ENCODE measurements at places on chromosomes 3 and 15. TPM values are rescaled to one million over a fixed set of nuclear protein-coding genes. Genes with fewer than 3 reads are reported as not detected.

DNA sequence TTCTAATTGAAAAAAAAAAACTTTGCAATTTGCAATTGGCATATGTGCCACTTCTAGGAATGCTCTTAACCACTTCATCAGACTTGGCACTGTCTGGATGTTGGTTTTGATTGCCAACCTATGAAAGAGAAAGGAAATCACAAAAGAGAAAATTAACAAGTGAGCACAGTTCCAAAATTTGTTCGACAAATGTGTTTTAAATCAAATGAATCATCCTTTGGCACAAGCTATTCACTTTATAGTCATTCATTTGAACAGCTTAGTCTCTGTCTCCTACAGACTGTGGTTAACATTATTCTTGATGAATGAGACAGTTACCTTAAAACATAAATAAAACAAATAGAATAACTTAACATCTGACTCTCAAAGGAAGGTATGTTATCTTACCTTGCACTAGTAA, 265.0 kb downstream of the EPHA3 start:
- DNase-seq = no peak

DNA sequence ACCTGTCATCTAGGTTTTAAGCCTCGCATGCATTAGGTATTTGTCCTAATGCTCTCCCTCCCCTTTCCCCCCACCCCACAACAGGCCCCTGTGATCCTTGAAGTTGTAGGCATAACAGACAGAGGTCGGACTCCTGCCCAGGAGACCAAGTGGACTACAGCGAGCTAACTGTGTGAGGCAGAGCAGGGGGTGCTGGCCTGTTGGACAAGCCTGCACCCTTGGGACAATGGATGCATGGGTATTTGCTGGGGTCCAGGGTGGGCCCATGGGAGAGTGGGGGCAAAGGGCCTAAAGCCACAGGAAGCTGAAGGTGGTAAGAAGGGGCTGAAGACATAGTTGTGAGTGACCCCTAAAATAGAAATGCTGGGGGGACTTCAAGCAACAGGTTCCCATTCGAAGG, 2.5 kb downstream of the PLCB2 start:
- no peak for DNase-seq

- DNase-seq = no peak
Measured at GRCh38 chr3:55752911-55753310, 265.8 kb upstream of the WNT5A start.

DNA sequence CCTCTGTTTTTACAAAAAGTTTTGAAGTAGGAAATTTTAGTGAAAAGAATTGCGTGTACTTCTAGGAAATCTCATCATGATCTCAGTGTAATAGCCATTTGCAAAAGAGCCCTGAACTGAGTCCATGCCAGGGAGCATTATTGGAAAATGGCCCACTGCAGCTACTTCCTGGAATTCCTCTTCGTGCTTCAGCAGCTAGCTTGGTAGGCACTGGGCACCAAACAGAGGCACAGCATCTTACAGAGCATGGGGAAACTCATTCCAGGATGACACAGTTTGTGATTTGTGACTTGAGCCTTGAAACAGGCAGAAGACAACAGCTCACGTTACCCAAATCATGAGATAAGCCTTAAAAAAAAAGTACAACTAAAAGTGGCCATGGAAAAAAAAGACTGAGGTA, 179.1 kb downstream of the WDR72 start:
- no peak for DNase-seq

The TGM5 gene
- not detected for total RNA-seq

- peak; percentile 89 for DNase-seq
Measured at GRCh38 chr3:177197727-177198460, 612 bp upstream of the TBL1XR1 start.

The ZNF860 gene
- 0.80 TPM for total RNA-seq

The SI gene
- total RNA-seq = 78.4 TPM

GRCh38 chr3:47877290-47877689, 74.4 kb downstream of the DHX30 start:
- DNase-seq = no peak

DNA sequence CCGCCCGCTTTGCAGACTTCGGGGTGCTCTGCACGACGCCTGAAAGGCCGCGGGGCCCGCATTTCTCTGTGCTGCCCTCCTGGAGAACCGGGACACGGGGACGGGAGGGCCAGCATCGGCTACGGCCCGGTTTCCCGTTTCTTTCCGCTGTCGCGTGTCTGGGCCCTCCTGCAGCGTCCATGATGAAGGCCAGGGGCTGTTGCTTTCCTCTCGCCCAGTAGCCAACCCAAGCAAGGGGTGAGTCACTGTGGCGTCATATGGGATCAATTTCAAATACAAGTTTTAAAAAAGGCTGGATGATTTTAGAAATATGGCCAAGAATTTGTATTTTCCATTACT, 435 bp downstream of the SLC35G2 start:
- DNase-seq = peak; percentile 13

The RAD51 gene
- total RNA-seq = 2.0 TPM

- DNase-seq = no peak
Measured at GRCh38 chr3:20648921-20649381, 462.9 kb upstream of the SGO1 start.

The CHRNA3 gene
- total RNA-seq = 2.3 TPM

DNA sequence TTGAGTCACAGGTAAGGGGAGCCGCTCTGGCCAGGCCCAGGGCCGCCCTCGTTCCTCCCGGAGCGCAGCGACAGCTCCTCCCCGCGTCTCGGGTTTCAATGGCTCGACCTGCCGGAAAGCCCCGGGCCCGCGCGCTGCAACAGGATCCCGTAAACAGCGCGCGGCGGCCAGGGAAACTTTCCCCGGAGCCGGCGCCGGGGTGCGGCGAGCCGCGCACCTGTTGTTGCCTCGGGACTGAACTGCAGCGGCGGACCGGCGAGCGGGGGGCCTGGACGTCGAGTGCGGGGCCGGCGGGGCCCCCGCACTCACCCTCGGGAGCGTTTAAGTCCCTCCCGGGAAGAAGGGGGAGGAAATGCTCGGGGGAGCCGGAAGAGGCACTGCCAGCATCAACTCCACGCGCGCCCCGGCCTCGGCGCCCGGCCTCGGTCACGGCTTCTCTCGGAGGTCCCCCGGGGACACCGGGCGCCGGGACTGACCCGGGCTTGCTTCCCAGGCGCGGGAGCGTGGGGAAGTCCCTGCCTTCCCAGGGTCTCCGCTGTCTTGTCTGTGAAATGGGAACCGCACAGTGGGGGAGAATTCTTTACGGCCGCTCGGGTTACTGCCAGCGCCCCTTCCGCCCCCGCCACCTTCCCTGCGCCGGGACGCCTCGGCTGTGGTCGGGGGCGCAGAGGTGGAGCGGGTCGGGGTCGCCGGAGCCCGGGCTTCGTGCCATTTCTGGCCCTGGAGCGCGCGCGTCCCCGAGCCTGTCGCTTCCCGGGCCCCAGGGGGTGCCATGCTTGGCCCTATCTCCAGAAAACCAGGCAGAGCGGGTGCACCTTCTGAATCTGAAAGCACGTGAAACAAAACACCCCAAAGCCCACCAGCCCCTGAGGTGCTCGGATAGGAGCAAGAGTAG, 7.5 kb upstream of the PGPEP1L start:
- DNase-seq = peak; percentile 84

- DNase-seq = no peak
Measured at GRCh38 chr15:63362196-63362595, 19.4 kb downstream of the CA12 start.

GRCh38 chr3:158710601-158711000, 21.7 kb downstream of the RARRES1 start:
- DNase-seq = no peak

DNA sequence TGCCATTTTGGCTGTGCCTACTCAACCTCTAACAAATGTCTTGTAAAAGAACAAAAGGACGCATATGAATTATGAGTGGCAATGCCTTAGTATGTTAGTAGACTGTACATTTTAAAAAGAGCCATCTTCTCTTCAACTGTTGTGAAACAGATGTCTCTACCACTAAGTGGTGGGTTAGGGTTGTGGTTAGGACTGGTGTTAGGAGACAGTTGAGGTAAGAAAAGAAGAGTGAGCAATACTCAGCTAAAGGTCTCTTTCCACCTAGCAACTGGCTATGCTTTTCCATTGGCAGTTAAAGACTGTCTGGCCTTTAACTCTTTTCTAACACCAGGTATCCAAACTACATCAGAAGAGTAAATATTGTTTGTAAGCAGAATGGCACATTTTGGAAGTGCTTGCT, 221.7 kb upstream of the TBC1D5 start:
- DNase-seq = no peak

DNA sequence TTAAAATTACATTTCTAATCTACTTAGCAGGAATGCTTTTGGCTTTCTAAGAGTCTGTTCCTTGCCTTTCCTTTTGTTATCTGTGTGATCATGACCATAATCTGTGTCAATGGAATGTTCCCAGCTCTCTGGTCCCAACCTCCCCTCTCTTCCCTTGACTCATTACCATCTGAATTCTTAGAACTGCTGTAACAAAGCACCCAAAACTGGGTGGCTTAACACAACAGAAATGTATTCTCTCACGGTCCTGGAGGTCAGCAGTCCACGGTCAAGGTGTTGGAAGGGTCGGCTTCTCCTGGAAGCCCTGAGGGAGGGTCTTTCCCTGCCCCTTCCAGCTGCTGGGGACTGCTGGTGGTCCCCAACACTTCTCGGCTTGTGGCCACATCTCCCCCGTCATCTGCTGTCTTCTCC, 81.1 kb downstream of the LRRK1 start:
- DNase-seq = no peak

DNA sequence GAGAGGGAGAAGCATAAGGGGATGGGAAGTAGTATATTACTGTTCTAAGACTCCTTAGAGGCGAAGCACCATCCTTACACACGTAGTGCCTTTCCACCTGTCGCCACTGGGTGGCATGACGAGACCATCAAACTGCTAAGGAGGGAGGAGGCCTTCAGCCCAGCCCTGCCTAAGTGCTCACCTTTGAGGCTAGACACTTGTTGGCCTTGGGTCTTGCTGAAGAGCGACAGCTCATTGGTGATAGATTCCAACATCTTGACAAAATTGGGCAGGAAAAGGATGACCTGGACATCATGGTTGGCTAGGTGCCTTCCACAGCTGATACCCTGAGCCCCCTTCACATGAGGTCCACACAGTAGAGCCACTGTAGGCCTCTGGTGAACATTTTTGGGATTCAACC, 19.6 kb downstream of the CLK3 start:
- DNase-seq = peak; percentile 81

GRCh38 chr15:45648521-45649200, 13.8 kb downstream of the SQOR start:
- DNase-seq = peak; percentile 69

The USP50 gene
- not detected for total RNA-seq

The TERC gene
- 216 TPM for total RNA-seq

DNA sequence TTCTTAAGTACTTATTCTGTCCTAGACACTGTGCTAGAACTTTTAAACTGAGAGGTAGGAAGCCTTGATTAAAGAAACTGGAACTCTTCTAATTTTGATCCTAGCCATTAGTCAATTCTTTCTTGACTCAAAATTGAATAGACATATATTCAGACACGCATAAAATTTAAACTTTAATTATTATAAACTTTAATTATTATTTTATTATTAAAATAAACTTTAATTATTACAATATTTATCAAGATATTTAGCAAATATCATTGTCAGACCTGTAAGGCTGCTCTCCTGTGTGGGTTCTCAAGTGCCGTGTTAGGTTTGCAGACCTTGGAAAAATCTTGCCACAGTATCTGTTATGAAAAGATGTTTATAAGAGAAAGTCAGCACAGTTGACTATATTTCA, 562.9 kb downstream of the MECOM start:
- DNase-seq = no peak

The RBPMS2 gene
- total RNA-seq = 1.2 TPM

The USP4 gene
- total RNA-seq = 14.4 TPM

DNA sequence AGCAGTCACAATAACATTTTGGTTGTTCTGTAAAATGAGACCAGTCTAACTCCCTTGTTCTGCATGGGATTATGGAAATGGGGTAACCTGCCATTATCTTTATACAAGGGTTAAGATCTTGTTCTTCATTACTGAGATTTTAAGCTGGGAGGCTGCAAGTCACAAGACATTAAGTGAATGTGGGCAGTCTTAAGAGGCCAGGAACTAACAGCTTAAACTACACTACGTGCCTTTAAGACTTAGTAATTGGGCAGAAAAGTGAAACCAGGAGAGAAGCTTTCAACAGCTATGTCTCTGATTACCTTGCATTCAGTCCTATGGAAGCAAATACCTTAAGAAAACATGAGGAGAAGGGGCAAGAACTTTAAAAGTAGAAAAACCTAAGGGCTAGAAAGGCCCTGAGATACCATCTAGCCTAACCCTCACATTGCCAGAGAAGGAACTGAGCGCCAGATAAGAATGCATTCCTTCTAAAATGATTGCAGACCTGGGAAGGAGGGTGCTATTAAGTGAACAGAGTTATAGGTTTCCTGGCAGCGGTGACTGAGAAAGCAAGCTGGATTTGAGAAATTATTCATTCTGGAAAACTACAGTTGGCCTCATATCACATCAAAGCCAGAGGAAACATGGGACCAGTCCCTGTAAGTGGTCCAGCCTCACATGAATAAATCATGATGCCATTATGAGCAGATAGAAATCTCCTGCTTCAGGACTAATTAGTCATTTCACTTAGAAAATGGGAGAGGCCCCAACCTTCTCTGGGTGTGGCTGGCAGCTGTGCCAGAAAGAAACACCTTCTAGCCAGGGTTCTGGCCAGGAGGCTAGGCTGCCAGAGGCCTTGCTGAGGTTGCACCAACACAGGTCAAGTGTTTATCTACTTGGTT, 32.9 kb downstream of the DAPK2 start:
- no peak for DNase-seq

DNA sequence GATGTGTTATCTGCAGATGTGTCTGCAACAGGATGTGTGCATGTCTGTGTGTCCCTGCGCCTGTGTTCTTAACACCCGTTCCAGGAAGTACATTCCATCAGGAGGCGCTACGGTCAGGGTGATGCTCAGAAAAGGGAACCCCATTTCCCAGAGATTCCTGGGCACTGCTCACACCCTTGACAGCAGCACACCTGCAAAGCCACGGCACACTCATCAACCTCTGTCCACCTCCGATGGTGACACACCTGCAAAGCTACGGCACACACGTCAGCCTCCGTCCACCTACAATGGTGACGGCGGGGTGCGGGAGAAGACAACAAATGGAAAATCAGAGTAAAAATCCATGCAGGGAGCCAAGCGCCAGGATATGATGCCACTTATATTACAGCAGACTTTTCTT, 55.4 kb downstream of the NIPA2 start:
- DNase-seq = no peak

The ITPKA gene
- total RNA-seq = 18.5 TPM

GRCh38 chr3:128398586-128398985, 68.1 kb downstream of the DNAJB8 start:
- DNase-seq = no peak

GRCh38 chr3:147387291-147387884, 19.0 kb downstream of the ZIC4 start:
- no peak for DNase-seq

The SLC12A1 gene
- total RNA-seq = not detected

- DNase-seq = peak; percentile 66
Measured at GRCh38 chr3:101940521-101941317, 91.4 kb downstream of the NFKBIZ start.

GRCh38 chr3:113234688-113235260, 23.4 kb downstream of the BOC start:
- DNase-seq = no peak
